ENCODE measurements at places on chromosomes 5 and 9.

GRCh38 chr5:1332461-1333001 is 12.4 kb downstream of the CLPTM1L start:
- no peak overlapping the region for H3K4me3 ChIP-seq
- peaks cover 27% of the 10 kb centered on the region for H3K36me3 ChIP-seq
- DNase-seq, result peak; percentile 27

- H3K4me1 ChIP-seq, result peaks cover 3% of the 10 kb centered on the region
- no peak within 1 kb of the TSS for H3K27ac ChIP-seq
- peak within 1 kb of the TSS; percentile 70 for H3K4me3 ChIP-seq
- peaks cover 5% of the 10 kb centered on the region for H3K36me3 ChIP-seq
- DNase-seq, result peak; percentile 77
These were observed at the start of gene SFXN1 for GRCh38 chr5:175478384-175479124. Gene SFXN1 (plus strand): TSS chr5:175478560. CDS start chr5:175492104, 13,544 bp downstream.

DNA sequence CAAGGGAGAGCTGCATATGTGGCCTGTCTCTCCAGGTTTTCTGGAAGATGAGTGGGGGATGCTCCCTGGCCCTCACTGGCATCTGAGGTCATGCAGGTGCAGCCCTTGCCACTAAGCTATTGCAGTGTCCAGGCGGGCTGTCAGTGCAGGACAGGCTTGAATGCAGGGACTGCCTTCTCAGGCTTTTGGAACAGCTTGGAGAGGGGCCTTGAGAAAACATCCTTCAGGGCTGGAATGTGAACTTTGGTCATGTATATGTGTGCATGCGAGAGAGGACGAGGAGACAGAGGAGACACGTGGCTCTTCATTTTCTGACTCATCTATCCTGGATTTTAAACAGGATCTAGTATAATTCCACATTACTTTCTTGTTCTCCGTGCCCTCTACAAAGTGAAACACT is 90.3 kb downstream of the MACROH2A1 start:
- no peak overlapping the region for H3K27ac ChIP-seq
- no peaks in the 10 kb centered on the region for H3K36me3 ChIP-seq
- peaks cover 5% of the 10 kb centered on the region for H3K4me1 ChIP-seq
- H3K4me3 ChIP-seq, result no peak overlapping the region
- H3K27me3 ChIP-seq, result peaks cover 15% of the 10 kb centered on the region

DNA sequence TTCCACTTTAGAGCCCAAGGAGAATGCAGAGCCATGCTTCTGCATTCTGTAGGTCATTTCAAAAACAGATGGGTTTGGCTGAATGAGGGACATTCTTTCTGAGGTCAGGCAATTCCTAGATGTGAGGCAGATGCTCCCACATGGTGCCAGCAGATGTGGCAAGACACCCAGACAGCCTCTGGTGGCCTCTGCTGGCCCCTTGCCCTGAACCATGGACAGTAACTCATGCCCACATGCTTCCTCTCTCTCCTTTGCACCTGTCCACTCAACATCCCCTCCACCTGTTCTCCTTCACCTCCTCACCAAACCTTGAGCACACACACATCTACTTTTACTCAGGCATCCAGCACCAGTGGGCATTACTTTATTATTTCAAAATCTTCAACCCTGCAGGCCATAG is 252.3 kb downstream of the DNAH5 start:
- H3K4me3 ChIP-seq, result no peak overlapping the region
- H3K27me3 ChIP-seq, result no peaks in the 10 kb centered on the region
- H3K27ac ChIP-seq, result no peak overlapping the region

GRCh38 chr5:31421806-31422586 is 109.9 kb downstream of the DROSHA start:
- peaks cover 3% of the 10 kb centered on the region for H3K4me1 ChIP-seq
- peaks cover 34% of the 10 kb centered on the region for H3K36me3 ChIP-seq
- no peak overlapping the region for H3K4me3 ChIP-seq
